ENCODE measurements at places on chromosomes 12 and 14. TPM values are rescaled to one million over a fixed set of nuclear protein-coding genes. Genes with fewer than 3 reads are reported as not detected.

Gene CLEC4C
- total RNA-seq = not detected

Gene SSPN
- 109 TPM for total RNA-seq

Gene EPS8
- total RNA-seq = 124 TPM

Gene SIX6
- total RNA-seq = not detected

Gene RAD51AP1
- total RNA-seq = 2.8 TPM

Gene MAPKAPK5
- 36.4 TPM for total RNA-seq

Gene SELPLG
- 13.0 TPM for total RNA-seq

- DNase-seq = no peak
- no peaks in the 10 kb centered on the region for H3K36me3 ChIP-seq
- peak overlapping the region; percentile 84 for H3K27ac ChIP-seq
Observed at GRCh38 chr12:121241156-121241970, 31.4 kb downstream of the P2RX4 start.

- no peak overlapping the region for H3K4me3 ChIP-seq
- no peaks in the 10 kb centered on the region for H3K27me3 ChIP-seq
- DNase-seq = no peak
- H3K4me1 ChIP-seq = no peaks in the 10 kb centered on the region
Observed at GRCh38 chr12:49276304-49277290, 11.7 kb downstream of the TUBA1C start.

DNA sequence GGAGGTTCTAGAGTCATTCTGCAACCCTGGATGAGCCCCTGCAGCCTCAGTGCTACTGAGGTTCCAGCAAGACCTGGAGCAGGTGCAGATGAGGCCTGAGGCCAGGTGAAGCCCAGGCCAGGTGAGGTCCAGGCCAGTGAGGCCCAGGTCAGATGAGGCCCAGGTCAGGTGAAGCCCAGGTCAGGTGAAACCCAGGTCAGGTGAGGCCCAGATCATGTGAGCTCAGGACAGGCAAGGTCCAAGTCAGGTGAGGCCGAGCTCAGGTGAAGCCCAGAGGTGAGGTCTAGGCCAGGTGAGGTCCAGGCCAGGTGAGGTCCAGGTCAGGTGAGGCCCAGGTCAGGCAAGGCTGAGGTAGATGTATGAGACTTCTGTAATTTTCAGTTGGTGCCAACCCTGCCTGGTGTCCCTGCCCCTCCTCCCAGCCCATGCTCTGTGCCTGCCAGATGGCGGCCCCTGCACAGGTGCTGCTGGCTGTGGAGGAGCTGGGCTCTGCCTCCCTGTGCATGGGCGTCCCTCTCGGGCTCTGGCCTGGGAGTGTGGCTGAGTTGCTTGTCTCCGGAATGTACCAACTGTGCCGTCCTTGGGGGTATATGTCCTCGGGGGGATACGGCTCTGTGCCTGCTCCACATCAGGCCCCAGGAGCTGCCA, 388.5 kb downstream of the TMEM121 start:
- no peaks in the 10 kb centered on the region for H3K27me3 ChIP-seq
- no peak overlapping the region for H3K4me3 ChIP-seq
- DNase-seq = peak; percentile 34
- H3K4me1 ChIP-seq = no peaks in the 10 kb centered on the region

- no peak for DNase-seq
- H3K27ac ChIP-seq = no peak overlapping the region
- no peaks in the 10 kb centered on the region for H3K36me3 ChIP-seq
- no peaks in the 10 kb centered on the region for H3K4me1 ChIP-seq
- H3K4me3 ChIP-seq = no peak overlapping the region
- no peaks in the 10 kb centered on the region for H3K27me3 ChIP-seq
Observed at GRCh38 chr12:2027351-2027750, 23.1 kb upstream of the DCP1B start.

DNA sequence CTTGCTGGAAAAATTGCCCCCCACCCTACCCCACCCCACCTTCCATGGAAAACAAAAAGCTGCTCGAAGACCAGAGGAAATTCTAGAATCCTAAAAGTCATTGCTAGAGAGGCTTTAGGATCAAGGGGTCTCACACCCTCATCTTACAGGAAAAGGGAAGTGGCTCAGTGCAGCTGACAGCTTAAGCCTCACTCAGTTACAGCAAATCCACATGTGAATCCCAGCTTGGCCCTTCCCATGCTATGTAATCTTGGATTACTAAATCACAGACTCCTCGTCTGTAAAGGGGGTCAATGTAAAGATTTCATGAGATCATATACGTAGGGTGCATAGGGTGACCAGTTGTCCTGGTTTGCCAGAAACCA, 25.9 kb downstream of the CMKLR1 start:
- H3K36me3 ChIP-seq = no peaks in the 10 kb centered on the region
- H3K27ac ChIP-seq = peak overlapping the region; percentile 84
- H3K4me3 ChIP-seq = no peak overlapping the region

DNA sequence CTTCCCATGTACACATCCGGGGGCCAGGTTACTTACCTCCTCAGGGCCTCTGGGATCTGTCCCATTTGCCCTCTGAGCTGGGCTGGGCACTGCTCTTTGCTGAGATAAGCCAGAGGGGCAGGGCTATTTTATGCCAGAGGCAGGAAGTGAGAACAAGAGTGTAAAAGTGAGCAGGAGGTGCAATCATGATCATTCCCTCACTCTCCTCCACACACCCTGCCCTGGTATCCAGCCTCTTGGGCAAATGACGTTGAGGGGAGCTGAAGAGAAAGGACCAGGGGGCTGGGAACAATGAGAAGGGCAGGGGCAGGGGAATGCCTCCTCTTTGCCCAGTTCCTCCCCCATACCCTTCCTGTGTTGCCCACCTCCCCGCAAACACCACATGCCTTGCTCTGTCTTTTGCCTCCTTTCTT, 4.2 kb downstream of the LPAR5 start:
- no peak for DNase-seq
- H3K27me3 ChIP-seq = no peaks in the 10 kb centered on the region
- H3K36me3 ChIP-seq = no peaks in the 10 kb centered on the region
- H3K4me1 ChIP-seq = no peaks in the 10 kb centered on the region
- H3K27ac ChIP-seq = no peak overlapping the region
- no peak overlapping the region for H3K4me3 ChIP-seq

DNA sequence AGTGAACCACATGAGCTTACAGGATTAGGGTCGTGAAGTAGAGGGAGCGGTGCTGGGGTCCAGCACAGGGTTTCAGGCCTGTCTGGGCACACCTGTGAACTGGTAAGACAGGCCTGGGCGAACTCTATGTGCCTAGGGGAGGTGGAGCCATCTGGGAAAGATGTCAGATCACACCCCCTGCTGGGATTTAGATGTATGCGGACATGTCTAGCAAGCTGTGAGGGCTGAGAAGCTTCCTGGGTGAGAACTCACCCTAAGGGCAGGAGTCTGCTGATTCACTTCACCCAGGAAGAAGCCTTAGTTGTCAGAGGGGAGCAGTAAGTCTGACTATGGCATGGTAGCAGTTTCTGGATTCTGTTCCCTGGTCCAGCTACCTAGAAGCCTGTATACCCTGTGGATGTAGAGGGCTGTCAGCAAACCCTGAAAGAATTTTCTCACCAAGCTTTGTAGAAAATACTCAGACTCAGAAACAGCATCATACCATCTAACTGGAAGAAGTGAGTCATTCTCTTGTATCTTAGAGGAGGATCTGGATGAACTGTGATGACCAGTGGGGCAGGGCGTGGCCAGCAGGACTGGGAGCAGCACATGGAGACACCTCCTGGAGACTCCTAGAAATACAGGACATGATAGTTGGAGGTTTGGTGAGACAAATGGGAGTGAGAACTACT, 11.2 kb upstream of the PYGL start:
- H3K4me3 ChIP-seq = no peak overlapping the region
- no peak overlapping the region for H3K27ac ChIP-seq
- H3K4me1 ChIP-seq = no peaks in the 10 kb centered on the region
- no peaks in the 10 kb centered on the region for H3K27me3 ChIP-seq
- no peaks in the 10 kb centered on the region for H3K36me3 ChIP-seq

DNA sequence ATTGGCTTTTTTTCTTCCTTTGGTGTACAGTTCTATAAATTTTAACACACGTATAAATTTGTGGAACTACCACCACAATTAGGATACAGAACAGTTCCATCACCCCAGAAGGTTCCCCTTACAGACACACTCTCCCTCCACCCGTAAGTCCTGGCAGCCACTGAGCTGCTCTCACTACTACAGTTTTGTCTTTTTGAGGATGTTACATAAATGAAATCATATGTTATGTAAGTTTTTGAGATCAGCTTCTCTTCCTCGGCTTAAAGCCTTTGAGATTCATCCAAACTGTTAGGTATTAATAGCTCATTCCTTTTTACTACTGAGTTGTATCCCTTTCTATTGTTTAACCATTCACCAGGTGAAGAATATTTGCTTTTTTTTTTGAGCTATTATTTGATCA, 74.3 kb upstream of the SLC24A4 start:
- DNase-seq = no peak
- H3K27me3 ChIP-seq = no peaks in the 10 kb centered on the region
- H3K4me1 ChIP-seq = no peaks in the 10 kb centered on the region

- no peaks in the 10 kb centered on the region for H3K27me3 ChIP-seq
- no peak for DNase-seq
- no peak overlapping the region for H3K4me3 ChIP-seq
- no peak overlapping the region for H3K27ac ChIP-seq
- no peaks in the 10 kb centered on the region for H3K36me3 ChIP-seq
Observed at GRCh38 chr12:112711507-112711906, 80.0 kb upstream of the RPH3A start.

DNA sequence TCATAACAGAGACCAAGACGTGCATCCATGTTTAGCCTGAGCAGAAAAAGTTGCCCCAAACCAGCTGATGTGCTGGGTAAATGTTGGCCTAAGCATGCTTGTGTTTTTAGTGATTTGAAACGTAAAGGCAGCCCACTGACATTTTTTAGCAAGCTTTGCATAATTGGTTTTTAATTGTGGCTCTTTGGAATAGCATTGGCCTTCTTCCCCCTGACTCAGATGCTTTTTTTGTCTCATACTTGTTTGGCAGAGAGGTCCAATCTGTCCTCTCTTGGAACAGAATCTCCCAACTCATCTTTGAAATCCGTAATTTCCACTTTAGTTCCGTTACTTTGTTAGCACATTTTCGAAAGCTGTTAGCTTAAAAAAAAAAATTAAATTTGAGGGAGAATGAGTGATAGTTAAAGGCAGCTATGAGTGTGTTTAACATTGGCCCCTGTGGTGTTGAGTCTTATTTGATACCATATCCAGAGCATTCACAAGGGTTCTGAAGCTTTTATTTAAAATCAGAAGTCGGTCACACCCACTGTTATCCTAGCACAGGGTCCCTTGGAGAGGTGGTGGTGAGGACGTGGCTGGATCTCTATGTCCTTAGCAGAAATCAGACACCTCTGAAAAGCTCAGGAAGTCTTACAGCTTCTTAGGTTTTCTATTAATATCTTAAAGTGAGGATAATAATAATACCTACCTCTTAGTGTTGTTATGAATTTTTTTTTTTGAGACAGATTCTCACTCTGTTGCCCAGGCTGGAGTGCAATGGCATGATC, 15.6 kb downstream of the JDP2 start:
- H3K4me3 ChIP-seq = no peak overlapping the region
- H3K27me3 ChIP-seq = no peaks in the 10 kb centered on the region
- no peak for DNase-seq
- H3K4me1 ChIP-seq = no peaks in the 10 kb centered on the region
- H3K27ac ChIP-seq = no peak overlapping the region

- H3K4me1 ChIP-seq = peaks cover 6% of the 10 kb centered on the region
- no peak overlapping the region for H3K27ac ChIP-seq
- no peaks in the 10 kb centered on the region for H3K36me3 ChIP-seq
- DNase-seq = no peak
Observed at GRCh38 chr12:15712823-15713660, 76.1 kb downstream of the EPS8 start.

DNA sequence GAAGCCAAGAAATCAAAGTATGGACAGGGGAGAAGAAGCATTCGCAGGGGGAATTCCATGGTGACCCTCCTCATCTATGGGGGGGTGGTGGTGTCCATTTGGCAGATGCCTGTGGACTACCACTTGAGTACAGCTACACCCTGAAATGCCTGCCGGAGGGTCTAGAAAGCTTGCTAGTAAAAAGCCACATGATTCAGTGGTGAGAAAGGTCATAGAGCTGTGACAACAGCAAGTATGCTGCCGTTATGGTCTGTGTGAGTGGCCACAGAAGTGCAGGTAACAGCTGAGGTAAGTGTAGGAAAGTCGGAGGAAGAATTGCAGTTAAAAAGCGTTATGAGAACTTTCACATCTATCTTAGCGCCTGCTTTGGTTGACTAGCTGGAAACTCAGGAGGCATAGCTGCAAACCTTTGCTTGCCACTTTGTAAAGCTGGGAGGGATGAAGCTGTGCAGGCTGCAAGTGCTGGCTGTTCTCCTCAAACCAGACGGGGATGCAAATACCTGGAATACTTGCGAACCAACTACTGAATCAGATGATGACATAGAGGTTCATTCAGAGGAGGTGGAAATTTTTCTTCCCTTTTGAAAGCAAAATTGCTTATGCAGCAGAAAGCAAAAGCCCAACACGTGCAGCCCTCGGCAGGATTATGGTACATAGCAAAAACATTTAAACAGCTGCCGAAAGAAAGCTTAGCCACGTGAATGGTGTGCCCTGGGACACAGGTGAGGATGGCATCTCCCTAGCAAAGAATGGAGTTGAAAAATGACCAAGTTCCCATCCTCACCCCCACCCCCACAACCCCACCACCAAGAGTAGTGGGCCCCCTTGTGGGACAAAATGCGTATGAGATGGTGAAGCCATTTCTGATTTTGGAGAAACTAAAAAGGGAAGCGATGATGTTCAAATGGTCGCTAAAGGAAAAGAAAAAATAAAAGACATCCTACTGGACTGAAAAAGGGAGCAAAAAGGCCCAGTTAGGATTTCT, 287.0 kb downstream of the RERGL start:
- no peaks in the 10 kb centered on the region for H3K36me3 ChIP-seq
- no peaks in the 10 kb centered on the region for H3K27me3 ChIP-seq
- DNase-seq = no peak
- no peak overlapping the region for H3K4me3 ChIP-seq
- no peak overlapping the region for H3K27ac ChIP-seq
- H3K4me1 ChIP-seq = no peaks in the 10 kb centered on the region

DNA sequence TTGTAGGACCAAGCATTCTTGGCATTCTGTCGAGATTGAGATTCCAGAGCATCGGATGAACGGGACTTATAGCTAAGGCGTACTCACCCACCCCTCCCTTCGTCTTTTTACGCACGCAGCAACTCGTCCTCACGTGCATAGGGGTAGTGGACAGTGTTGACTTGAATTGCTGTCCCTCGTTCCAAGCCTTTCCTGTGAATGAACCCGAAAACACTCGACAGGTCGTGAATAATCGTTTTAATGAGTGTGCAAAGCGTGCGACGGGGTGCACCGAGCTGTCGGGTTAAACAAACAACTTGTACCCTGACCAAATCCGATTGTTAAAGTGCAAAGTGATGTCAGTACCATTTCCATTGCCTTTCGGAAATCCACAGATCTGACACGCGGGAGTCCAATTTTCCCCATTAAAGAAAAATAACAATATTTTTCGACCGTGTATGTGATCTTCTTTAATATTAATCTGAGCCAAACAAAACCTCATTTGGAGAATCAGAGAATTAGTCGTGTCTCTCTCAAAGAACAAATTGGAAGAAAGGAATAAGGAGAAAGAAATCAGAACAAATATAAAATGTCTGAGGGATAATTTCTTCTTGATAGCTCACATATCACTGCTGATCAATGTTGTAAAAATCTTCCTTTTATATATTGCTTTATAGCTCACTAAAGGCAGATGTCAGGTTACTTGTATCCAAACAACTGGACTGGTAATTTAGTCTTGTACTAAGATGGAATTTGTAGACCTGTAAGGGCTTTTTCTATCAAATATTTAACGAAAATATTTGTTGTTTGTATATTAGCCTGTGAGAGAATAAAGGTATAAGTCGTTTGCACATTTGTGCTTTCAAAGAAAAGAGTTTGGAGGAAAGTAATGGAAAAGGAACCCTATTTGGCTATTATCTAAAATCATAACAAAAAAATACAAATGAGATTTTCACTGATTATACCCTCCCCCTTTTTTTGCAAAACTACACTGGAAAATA, 11.8 kb downstream of the FOXG1 start:
- no peak for DNase-seq
- no peaks in the 10 kb centered on the region for H3K4me1 ChIP-seq
- no peak overlapping the region for H3K4me3 ChIP-seq
- no peaks in the 10 kb centered on the region for H3K36me3 ChIP-seq
- no peak overlapping the region for H3K27ac ChIP-seq
- H3K27me3 ChIP-seq = no peaks in the 10 kb centered on the region

Measured in aorta (tissue), 5 donors.